ENCODE measurements at places on chromosomes 1 and 21. TPM values are rescaled to one million over a fixed set of nuclear protein-coding genes. Genes with fewer than 3 reads are reported as not detected.

GRCh38 chr1:50358962-50359361 is 64.3 kb downstream of the DMRTA2 start:
- H3K27me3 ChIP-seq: no peaks in the 10 kb centered on the region
- H3K4me3 ChIP-seq: no peak overlapping the region
- no peaks in the 10 kb centered on the region for H3K4me1 ChIP-seq
- DNase-seq: no peak
- H3K27ac ChIP-seq: no peak overlapping the region

- H3K4me3 ChIP-seq: no peak overlapping the region
- H3K4me1 ChIP-seq: peaks cover 27% of the 10 kb centered on the region
- DNase-seq: no peak
- H3K27me3 ChIP-seq: no peaks in the 10 kb centered on the region
- no peak overlapping the region for H3K27ac ChIP-seq
Observed at GRCh38 chr1:41735139-41735538, 183.6 kb downstream of the HIVEP3 start.

DNA sequence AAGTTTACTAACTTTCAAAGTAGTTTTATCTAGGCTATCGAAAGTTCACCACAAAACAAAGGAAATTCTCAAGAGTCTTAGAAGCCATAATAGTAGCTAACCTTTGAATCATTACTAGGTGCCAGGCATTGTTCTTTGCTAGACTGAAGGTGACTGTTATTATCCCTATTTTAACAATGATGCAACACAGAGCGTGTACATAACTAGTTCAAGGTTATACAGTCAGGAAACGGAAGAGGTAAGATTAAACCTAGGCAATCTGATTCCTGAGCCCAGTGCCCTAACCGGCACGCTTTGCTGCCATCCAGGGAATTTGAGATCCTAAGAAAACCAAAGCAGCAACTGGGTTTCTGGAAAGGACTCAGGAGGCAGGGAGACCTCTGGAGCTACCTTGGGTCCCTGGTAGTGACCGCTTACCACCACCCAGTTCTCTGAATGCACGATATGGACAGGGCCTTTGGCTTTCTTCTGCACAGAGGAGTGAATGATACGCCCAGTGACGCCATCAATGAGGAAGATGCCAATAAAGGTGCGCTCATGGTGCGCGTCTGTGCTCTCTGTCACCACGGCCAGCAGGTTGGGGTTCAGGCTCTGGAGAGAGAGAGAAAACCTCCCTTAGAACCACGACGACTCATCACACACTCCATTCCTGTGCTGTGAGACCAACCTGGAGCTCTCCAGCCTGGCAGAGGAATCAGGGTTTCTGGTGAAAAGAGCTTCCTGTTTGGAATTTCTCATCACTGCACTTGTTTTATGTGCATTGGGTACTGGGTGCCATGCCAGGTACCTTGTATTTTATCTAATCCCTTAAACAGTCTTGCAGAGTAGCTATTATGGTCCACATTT is 13.1 kb upstream of the UBR4 start:
- no peak for DNase-seq
- H3K27me3 ChIP-seq: no peaks in the 10 kb centered on the region
- H3K4me1 ChIP-seq: no peaks in the 10 kb centered on the region
- no peak overlapping the region for H3K4me3 ChIP-seq

The ADCY10 gene
- total RNA-seq: 0.37 TPM
